ENCODE measurements at places on chromosomes 1 and 21.
A peak's percentile ranks its signal among the peaks of the same experiment; 100 is the strongest.

DNA sequence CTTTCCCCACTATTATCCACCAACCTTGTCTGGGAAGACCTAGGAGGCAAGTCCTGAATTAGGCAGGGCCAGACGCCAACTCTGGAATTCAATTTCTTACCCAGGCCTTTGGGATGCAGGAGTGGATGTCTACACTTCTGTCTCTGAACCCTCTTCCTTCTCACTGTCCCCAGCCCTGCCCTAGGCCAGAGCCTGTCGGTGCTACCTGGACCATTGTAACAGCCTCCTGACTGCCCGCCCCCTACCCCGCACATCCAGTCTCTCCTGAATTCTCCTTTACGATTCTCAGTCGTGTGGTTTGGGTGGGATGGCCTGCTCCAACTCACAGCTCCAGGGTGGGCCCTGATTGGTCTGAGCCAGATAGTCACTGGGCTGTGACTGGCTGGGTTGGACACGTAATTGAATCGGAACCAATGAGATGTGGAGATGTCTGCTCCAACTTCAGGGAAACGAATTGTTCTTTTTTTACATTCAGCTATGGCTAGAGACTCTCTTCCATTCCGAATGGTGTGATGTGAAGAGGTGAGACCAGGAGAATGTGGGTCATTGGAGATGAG, 304.6 kb downstream of the PTPRU start:
- DNase-seq = no peak

DNA sequence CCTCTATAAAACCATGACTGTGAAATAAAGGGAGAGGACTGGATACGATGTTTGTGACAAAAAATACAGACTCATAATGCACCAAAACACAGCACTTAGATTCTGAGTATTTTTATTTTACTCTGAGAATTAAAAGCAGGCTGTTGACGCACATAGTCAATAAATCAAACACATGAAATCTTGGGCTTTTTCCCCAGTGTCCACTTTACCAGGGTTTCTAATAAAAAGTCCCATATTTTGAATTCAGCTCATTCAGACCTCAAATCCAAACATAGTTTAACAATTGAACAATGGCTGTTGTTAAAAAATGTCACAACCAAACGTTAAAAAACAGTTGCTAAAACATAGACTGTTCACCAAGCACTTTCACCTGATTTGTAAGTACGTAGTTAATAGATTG, 553.4 kb downstream of the LTN1 start:
- no peak for DNase-seq

- no peak for DNase-seq
These were observed 40.1 kb downstream of the BTF3L4 start for GRCh38 chr1:52096216-52096615.

- DNase-seq = peak; percentile 48
These were observed 20.4 kb upstream of the SPATA6 start for GRCh38 chr1:48492392-48492791.

DNA sequence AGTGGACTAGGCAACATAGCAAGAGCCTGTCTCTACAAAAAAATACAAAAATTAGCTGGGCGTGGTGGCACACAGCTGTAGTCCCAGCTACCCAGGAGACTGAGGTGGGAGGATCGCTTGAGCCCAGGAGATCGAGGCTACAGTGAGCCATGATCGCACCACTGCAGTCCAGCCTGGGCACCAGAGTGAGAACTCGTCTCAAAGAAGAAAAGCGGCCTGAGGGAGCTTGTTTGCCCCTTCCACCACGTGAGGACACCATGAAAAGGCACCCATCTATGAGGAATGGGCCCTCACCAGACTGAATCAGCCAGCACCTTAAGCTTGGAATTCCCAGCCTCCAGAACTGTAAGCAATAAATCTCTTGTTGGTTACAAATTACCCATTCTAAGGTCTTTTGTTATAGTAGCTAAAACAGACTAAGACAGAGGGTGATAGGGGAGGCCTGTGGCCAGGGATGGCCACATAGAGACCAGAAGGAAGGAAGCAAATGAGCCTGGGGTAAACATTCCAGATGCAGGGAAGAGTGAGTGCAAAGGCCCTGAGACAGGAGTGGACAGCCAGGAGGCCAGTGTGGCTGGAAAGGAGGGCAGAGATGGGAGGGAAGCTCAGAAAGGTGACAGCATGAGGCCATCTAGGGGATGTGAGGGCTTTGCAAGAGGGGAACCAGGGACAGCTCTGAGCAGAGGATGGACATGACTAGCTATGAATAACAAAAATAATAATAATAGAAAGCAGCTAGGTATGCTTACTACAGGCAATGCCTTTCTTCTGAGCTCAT, 120.1 kb downstream of the MATN1 start:
- DNase-seq = no peak

DNA sequence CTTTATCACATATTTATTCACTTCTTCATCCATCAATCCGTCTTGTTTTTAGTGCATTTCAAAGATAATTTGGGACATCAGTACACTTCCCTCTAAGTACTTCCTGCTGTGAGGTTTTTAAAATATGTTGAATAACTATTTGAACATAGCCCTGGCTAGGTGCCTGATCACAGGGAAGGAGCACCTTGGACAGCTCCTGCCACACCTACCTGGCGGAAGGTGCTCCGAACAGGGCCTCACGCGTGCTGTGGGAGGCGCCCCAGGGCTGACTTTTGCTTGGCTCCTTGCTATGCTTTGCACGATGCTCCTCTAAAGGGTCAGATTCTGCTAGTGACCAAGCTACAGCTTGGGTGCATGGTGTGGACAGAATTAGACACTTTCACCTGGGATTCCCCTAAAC, 4.9 kb upstream of the ATXN7L2 start:
- DNase-seq = no peak

DNA sequence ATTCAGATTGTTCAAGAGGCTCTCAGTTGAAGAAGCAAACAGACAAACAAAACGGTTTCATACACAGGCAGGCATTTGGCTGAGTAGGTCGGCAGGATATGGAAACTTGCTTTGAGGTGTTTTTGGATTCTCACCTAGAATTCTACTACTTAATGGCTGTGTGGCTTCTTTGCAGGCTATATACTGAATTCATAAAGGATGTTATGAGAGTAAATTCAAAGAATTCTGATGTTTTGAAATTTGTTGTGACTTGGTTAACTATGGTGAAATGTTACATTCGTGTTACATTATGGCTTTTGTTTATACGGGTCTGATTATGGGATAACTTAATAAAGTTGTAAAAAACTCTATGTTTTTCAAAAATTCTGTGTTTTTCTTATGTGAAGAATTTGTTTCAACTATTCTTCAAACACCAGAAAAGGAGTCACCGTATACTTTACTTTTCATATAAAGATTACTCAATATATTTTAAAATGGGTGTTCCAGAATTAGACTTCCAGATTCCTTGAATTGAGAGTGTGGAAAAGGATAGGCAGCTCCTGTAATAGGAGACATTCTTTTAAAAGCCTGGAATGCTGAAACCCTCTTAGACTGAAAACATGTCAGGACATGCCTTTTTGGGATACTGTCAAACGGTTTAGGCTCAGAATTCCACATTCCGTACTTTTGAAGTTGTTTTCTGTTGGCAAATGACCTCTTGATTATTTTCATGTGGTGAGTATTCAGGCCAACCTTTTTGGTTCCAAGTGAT, 8.2 kb upstream of the IRF2BP2 start:
- peak; percentile 24 for DNase-seq

- DNase-seq = no peak
These were observed 134.0 kb downstream of the DMRTB1 start for GRCh38 chr1:53592985-53593757.

DNA sequence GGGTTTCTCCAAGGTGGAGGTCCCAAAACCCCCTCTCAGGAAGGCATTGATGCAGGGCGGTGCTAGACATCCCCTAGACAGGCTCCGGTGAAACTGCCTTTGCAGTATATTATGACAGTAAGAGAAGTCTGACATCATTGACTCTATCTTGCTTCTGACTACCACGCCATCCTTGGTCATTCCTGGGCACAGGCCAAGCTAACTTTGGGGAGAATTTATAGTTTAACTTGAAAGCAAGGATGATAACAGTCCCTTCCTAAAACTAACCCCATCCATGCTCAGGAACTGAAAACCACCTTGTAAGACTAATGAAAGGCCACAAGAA, 30.3 kb downstream of the RSPH1 start:
- DNase-seq = no peak

- no peak for DNase-seq
These were observed 16.9 kb upstream of the DSCAM start for GRCh38 chr21:40863839-40864238.

DNA sequence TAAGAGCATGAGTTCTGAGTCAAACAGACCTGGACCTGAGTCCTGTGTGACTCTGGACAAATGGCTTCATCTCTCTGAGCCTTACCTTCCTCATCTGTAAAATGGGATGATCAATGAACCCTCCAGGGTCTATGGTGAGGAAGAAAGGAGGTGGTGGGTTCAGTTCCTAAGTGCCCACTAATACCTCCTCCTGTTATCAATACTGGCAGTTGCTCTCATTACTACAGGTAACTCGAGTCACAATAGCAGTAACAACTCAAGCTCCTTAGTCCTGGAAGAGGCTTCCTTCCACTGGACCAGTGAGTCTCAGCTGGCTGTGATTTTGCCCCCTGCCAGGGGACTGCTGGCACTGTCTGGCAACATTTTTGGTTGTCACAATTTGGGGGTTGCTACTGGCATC, 2.6 kb downstream of the PADI2 start:
- DNase-seq = no peak

DNA sequence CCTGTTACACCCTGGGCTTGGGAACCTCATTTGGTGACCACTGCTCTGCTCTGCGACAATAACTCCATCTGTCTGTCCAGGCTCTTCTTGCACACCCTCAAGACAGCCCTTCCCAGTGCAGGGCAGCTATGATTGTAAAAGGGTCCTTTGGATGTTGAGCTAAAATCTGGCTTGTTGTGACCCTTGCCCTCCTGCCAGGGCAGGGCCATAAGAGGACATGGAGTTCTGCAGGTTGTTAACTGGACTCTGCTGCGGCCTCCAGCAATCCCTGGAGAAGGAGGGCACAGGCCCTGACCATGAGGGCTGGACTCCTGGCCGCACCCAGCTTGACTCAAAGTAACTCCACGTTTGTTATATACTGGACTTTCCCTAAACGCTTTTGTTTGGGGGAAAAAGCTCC, 41.2 kb downstream of the DHCR24 start:
- no peak for DNase-seq

DNA sequence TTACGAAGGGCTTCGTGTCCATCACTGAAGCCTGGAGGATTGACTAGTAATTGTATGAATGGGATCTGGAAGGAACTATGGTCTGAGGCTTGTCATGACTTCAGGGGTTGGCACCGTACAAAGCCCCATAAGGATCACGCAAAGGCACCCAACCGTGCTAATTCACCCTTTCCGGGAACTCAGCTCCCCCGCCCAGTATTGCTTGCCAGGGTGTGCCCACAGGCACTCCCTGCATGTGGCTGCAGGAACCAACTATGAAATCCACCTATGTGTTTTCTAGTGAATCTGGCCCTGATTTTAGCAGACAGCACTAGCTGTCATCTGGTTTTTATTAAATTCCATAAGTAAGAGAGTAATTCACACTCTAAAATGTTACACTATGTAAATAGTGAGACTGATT, 139.2 kb downstream of the TM2D1 start:
- DNase-seq = peak; percentile 58

DNA sequence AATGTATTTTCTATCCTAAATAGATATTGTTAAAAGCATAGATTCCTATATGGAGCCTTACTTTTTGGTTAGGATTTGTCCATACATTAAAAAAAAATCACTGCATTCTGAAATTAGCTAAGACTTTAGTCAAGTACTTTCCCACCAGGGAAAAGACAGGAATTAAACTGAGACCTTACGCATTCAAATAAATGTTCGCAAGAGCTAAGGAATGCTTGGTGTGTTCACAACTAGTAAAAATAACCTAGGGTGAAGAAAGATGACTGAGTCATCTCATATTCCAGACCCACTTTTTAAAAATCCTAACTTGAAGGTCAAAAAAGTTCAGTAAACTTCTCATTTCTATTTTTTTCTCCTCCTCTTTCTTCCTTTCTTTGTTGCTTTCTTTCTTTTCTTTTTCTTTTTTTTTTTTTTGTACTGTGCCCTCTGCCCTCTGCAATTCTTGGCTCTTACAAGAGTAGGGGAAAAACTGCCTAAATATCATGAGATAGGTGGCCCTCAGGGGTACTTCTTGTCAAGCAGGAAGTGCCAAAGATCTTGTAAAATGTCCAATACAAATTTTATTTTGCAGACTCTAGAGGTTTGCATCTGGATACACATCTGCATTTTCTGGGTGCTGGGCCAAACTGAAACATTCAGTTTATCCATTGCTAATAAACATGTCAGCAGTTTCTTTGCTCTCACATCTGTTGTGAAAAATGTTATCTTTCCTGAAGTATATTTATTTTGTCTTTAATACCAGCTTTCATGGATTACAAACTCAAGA, 121.4 kb upstream of the GORAB start:
- DNase-seq = no peak

DNA sequence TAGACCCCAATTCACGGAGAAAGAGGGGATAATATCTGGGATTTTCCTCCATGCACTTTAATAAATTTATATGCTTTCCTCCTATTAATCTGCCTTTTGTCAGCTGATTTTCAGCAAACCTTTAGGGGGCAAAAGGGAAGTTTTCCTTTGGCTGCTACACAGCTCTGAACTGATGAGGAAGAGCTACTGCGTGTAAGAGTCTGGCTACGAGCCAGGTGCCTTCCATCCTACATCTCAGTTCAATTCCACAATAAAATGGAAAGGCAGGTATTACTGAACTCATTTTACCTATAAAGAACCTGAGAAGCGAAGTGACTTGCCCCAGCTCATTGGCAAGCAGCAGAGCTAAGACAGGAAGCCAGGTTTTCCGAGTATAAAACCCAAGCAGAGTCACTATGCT, 28.3 kb upstream of the ZNF326 start:
- DNase-seq = peak; percentile 12

DNA sequence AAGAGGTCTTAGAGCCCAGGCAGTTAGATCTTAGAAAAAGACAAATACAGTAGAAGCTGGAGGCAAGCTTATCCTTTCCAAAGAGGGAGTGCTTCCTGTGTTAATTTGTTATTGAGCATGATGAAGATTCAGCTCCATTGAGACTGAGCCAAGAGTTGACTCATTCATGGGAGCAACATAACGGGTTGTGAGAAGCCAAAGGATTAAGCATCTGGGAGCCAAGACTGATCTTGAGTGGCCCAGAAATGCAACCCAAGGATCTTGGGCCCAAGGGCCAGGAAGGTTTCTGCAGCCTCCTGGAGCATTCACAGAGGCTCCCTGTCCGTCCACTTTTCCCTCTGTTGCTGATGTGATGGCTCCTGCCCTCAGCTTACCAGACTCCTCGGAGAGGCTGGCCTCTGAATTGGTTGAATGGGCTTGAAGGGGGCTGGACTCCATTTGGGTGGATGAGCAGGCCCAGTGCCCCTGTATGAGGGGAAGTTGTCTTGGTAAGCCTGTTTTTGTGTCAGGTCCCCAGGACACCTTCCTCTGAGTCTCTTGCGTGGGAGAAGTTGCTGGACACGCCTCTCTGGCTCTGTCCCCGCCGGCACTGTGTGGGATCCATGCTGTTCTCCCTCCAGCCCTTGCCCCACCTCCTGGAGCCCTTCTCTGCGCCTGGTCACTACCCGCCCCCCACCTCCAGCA, 42.4 kb downstream of the PDE9A start:
- DNase-seq = no peak

DNA sequence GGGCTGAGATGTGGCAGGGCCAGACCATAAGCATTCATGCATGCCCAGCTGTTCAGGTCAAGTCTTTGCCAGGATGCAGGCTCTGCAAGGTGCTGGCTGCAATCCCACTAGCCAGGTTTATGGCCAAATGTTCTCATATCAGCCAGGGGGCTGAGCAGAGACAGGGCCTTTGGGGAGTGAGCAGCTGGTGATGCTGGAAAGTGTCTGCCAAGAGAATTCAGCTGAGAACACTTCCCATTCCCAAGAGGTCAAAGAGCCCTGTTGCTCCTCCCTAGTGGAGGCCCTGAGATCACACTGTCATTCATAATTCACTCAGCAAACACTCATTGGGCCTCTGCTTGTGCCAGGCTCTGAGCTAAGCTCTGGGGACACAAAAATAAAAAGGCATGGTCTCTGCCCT, 150.3 kb downstream of the DMRTA2 start:
- peak; percentile 13 for DNase-seq
